ENCODE measurements at places on chromosomes 7 and 10.

- no peak for DNase-seq
These were observed 25.7 kb upstream of the NDST2 start for GRCh38 chr10:73837072-73837471.

- DNase-seq = no peak
These were observed 347.4 kb downstream of the RPS24 start for GRCh38 chr10:78381107-78381506.

- no peak for DNase-seq
These were observed 140.1 kb downstream of the ZFAND4 start for GRCh38 chr10:45532480-45532879.

DNA sequence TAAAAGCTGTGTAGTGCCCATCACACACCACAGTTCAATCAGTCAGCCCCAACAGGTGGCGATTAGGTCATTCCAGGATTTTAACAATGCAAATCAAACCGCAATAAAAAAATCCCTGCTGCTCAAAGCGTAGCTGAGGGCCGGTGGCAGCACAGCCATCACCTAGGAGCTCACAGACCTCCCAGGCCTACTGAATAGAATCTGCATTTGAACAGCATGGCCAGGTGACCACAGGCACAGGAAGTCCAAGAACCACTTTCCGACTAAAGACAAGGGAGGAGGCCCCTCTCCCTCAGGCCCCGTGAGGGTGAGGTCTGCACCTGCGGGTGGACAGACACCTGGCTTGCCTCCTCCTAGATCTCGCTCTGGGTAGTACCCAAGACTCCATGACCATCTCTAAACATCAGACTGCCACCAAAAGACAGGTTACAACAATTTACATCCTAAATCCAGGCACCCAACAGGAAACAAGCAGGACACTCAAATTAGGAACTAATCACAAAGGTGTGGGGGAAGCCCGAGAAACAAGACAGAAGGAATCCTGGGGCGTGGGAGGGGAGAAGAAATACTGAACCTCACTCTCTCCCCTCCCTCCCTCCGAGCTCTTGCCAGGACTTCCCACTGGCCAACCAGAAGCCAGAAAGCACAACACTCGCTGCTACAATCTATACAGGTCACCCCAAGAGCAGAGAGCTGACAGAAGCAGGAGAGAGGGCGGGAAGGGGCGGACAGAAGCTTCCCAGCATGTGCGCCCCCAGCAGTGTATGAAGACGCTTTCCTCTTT lies 19.2 kb downstream of the GNA12 start:
- no peak for DNase-seq

DNA sequence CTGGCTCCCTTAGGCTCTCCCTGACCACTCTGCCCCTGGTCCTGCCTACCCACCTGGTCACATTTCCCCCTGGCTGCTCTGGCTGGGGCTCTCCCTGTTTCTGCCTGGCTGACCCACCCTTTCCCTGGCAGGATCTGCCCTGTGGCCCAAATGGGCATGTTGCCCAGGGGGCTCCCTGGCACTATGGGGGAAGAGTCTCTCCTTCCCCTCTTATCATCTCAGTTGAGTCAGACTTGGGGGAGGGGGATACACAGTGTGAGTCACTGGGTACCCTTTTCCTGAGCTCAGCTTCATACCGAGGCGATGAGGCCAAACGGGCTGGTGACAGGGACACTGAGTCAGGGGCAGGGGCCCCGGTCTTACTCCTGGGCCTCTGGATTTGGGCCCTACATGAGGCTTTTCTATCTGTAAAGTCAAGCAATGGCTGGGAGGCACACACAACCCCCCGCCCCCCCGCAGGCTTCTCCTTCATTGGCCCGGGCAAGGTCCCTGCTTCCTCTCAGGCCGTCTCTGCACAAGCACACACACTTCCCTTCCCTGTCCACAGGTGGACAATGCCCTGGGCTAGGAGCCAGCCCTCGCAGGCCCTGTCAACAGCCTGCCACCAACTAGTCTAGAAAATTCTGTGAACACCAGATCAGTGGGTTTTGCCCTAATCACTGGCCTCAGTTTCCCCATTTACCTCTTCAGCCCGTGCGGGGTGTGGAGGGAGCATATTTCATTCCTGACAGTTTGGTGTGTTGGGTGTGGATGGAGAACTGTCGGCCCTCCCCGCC lies 627 bp upstream of the FLNC start:
- DNase-seq = no peak

DNA sequence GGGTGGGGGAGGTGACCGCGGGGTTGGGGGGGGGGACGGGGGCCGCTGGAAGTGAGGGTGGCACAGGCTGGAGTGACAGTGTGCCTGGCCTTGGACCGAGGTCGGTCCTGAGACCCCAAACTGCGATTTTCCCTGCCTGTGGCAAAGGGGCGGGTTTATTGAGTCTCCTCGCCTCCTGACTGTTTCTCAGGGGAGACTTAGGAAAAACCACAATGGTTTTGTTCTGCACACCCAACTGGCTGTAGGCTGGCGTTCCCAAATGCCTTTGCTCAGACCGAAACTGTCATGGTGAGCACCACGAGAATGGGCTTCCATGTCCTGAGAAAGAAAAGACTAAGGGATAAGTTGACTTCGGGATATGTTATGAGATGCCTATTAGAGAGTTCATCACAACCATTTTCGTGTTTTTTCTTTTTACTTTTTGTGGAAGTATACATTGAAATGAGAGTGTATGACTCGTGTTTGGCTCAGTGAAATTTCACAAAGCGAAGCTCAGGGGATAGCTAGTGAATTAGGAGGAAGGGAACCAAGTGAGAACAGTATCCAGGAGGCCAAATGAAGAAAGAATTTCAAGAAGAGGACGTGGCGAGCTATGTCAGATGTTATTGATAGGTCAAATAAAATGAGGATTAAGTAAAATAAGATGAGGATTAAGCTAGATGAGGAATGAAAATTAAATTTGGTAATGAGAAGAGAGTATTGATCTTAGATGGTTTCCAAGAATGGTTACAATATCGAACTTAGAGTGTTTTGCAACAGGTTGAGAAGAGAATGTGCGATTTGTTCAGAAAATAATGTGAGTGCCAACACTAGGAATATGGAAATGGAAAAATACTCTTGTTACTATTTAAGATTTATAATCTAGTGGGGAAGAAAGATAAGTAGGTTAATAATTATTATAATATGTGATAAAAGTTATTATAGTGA lies 918 bp downstream of the NET1 start:
- no peak for DNase-seq

DNA sequence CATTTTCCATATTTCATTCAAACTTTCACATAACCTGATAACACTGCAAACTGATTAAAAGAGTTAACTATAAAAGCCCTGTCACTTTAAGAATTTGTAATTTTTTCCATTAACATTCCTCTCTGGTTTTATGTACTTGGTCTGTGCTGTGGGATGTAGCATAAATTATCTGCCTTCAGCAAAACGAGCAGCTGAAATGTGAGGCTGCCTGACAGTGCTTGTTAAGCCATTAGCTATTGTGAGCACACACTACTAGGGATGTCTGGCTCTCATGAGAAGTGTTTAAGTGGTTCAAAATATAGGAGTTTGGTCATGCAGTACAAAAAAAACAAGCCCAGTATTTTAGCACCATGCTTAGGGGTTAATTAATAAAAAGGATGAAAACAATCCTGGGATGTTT lies 63.0 kb downstream of the HOXA1 start:
- no peak for DNase-seq

DNA sequence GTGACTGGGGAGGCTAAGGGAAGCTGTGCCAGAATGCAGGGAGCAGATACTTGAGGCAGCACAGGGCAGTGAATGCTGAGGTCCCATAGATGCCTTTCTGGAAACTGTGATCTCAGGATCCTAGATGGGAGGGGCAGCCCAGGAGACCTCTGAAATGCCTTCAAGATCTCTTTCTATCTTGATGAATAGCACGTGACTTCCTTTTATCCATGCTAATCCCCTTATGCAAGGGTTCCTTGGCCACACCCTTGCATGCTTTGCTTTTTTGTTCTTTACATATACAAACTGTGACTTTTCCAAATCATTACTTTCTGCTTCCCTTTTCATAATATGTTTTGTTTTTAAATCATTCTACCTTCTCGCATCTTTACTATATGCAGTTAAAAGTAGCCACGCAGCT lies 14.7 kb downstream of the ATRNL1 start:
- no peak for DNase-seq

DNA sequence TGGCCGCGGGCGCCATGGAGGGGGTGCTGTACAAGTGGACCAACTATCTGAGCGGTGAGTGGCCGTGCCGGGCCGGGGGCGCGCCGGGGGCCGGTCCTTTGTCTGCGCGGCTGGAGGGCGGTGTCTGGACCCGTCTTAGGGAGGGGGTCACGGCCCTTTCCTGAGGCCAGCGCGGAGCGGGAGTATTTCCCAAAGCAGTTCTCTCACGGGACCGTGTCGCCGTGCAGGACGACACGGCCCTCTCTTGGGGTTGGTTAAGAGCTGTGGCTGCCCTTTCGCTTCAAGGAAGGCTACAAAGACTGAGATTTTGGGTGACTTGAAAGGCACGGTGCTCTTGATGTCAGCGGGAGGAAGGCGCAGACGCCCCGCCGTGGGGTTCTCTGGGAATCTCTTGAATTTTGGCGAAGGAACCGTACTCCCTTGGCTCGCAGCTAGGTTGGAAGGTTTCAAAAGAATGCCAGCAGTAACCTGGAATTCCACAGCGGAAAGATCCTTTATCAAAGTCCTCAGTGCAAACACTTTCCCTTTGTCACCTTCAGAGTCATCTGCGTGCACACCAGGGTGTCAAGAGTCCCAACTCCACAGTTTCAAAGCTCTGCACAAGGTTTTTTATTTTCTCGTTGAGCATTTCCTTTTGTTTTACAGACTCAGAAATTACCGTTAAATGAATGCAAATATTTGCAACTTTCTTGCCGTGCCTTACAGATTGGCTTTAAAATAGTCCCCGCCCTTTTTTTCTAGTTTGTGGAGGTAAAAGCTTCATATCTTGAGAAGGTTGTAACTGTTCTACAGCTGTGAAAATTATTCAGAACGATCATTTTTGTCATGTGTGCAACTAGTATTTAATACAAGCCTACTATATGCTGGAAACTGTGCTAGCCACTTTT lies 780 bp downstream of the PLEKHA8 start:
- DNase-seq = no peak

DNA sequence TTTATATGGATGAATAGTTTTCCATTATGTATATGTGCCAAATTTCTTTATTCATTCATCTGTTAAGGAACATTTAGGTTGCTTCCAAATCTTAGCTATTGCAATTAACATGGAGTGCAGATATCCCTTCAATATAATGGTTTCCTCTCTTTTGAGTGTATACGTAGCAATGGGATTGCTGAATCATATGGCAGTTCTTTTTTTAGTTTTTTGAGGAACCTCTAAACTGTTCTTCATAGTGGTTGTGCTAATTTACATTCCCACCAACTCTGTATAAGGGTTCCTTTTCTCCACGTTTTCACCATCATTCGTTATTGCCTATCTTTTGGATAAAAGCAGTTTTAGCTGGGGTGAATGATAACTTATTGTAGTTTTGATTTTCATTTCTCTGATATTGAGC lies 46.5 kb downstream of the FAS start:
- no peak for DNase-seq

DNA sequence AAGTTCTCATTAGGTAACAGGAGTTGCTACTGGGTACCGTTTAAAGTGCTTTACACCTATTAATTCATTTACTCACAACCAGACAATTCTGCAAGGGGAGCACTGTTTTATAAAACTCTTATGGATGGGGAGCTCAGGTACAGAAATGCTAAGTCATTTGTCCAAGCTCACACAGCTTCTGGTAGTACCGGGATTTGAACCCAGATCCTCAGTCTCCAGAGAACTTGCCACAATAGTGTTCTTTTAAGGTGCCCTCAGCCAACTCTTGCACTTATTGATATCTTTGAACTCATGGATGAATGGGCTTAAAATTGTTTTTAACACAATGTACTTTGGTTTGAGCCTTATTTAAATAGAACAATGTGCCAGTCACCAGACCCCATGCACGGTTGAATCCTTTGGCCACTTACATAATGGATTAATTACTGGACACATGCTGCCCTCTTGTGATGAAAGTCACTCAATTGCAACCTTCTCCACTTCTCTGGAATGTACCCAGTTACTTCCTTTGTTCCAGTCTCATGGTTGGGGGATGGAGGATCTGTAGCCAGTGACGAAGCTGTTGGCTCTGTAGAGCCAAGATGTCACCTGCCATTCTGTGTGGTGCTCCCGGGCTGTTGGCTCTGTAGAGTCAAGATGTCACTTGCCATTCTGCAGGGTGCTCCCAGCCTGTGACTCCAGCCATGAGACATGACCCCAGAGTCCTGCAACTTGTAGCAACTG lies 65.6 kb downstream of the NOD1 start:
- no peak for DNase-seq

DNA sequence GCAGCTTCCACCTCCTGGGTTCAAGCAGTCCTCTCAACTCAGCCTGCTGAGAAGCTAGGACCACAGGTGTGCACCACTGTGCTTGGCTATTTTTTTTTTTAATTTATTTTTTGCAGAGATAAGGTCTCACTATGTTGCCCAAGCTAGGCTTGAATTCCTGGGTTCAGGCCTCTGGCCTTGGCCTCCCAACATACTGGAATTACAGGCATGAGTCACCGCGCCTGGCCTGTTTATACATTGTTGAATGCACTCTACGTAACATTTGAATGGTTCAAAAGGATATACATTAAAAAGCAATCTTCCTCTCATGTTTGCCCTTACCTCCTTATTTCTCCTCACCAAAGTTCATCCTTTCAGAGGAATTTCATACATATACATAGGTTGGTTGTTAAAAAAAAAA lies 7.2 kb upstream of the SNX10 start:
- no peak for DNase-seq

DNA sequence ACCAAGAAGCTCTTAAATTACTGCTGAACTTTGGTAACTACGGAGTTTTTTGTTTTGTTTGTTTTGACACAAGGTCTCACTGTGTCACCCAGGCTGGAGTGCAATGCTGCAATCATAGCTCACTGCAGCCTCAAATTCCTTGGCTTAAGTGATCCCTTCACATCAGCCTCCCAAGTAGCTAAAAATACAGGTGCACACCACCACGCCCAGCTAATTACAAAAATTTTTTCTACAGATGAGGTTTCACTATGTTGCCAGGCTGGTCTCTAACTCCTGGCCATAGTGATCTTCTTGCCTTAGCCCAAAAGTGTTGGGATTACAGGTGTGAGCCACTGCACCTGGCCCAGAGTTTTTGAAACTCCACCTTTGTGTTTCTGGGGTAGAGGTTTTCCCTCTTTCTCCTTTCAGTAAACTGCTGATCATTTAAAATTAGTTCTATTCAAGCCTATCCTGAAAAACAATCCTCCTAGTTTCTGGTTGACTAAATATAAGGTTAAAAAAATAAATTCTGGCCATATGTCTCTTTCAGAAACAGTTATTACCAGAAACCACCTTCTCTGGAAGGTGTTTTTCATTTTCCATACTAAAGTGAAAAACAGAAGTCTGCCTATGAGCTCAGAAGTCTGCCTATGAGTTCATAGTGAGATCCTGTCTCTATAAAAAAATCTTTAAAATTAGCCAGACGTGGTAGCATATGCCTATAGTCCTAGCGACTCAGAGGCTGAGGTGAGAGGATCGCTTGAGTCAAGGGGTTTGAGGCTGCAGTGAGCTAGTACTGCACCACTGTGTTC lies 63.9 kb downstream of the VOPP1 start:
- DNase-seq = no peak

DNA sequence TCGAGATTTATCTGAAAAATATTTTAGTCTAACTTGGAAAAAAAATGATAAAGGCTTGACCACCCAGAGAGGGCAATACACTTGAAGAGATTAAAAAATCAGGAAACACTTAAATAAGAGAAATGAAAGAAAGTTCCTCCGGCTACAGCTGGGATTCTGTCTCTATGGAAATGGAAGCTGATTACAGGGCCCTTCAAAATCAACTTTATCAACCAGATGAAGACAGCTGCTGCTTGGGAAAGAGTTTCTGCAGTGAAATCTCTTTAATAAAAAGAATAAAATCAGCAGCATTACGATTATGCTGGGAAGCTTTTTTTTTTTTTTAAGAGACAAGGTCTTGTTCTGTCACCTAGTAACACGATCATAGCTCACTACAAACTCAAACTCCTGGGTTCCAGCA lies 4.5 kb downstream of the RSU1 start:
- no peak for DNase-seq
